Stimulated activated CD8-positive, alpha-beta memory T cell treated with anti-CD3 and anti-CD28 coated beads, Interleukin-4, amount 100 ng/mL, for 4 hours (primary cell): ENCODE measurements at places on chromosomes 5 and 9.

DNA sequence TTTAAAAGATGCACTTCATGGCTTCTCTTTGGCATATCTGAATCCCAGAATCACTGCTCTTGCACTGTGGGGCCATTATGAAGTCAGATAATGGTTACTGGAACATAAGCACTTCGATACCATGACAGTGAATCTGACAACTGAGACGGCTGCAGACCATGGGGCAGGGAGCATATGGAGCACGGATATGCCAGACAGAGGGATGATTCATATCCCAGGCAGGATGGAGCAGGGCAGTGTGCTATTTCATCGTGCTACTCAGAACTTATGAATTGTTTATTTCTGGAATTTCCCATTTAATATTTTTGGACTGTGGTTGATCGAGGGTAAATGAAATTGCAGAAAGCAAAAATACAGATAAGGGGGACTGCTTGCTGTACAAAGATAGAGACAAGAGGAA is 145.0 kb downstream of the EGFLAM start:
- DNase-seq = no peak

DNA sequence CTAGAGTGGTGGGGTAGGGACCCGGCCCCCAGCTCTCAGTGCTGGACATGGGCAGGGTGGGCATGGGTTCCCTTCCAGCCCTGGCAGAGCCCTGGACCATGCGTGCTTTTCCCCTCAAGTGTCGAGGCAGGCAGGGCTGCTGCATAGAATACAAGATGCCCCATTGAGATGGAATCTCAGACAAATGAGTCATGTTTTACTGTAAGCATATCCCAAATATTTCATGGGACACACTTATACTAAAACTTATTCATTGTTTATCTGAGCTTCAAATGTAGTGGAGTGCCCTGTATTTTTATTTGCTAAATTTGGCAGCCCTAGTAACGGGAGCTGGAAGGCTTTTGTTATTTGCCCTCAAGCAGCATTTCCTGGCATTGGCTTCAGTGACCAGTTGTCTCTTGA is 3.2 kb upstream of the RNU6ATAC start:
- DNase-seq = no peak

DNA sequence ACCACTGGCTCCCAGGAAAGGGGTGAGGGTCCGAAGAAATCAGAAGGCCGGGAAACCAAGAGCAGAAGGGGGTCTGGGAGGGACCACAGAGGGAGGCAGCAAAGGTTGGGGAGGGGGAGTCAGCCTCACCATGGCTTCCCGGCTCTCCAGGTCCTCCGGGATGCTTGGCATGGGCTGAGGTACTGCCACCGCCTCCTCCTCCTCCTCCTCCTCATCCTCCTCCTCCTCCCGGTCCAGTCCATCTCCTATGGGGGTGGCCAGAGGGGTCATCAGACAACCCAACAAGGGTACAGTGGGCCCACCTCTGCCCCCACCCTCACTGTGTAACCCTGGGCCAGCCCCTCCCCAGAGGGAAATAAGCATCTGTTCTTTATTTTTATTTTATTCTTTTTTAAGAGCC is 17.5 kb downstream of the GOLGA2 start:
- no peak for DNase-seq

DNA sequence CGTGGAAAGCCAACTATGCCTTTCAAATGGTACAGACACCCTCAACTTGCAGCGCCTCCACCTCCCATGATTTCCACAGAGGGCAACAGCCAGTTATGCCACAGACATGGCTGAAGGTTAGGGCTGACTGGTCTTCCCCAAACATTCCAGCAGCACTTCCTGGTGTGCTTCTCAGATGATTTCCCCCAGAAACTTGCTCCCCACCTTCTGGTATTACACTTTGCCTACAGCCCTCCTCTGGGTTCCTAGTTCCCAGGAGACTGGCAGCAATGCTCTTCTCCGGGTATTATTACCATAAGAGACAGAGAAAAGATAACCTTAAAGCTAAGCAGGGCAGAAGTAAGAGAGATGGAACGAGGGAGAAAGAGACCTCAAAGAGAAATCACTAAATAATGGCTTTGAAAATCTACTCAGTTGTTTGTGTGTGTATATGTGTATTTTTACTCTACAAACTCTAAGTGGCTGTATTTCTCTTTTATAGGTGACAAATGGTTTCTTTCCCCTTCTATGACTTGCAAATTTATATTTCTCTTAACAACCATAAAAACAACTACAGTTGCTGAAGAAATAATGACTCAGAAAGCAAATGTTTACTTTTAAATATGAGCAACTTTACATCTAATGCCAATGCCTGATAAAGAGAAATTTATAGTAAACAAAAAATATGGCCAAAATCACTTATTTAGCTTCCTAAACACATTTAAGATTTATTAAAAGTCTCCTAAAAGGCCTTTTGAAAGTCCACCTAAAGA is 133.8 kb downstream of the PDE4D start:
- DNase-seq = no peak

- DNase-seq = no peak
These were observed 54.0 kb upstream of the CNOT6 start for GRCh38 chr5:180439911-180440769.

DNA sequence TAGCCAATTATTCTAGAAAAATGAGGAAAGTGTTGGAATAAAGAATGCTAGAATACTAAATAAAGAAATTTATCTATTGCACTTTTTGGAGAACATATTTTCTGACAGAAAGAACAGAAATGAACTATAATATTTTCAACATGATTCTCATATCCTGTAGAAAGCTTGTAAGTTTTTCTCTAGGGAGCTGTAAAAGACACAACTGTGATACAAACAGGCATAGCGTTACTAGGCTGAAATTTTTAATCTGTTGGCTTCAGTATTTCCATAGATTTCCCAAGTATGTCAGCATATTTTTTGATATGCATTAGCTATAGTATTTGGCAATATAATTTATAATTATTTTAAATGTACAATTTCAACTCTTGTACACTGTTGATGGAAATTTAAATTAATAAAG is 31.3 kb downstream of the ANXA1 start:
- no peak for DNase-seq

- no peak for DNase-seq
These were observed 73.6 kb downstream of the MAST4 start for GRCh38 chr5:66669862-66670195.

DNA sequence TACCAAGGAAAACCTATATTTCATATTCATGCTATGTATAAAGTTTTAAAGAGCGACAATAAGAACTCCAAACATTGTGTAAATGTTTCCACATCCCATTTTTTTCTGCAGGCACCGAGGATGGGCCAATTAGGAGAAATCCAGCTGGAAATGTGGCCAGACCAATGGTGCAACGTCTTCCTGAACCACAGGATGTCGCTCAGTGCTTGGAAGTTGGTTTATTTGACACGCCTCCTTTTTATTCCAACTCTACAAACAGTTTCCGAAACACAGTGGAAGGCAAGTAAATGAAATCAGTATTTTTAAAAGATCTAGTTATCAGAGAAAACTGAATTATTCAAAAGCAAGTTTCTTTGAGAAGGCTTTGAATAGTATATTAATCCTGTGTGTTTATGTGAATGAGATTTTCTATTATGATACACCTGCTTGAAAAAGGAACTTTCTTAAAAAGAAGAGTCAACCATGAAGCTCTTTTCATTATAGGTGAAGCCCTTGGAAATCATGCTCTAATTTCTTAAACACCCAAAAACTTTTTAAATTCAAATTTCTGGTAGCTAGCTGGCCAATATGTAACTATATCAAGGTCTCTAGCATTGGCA is 9.1 kb downstream of the TYRP1 start:
- DNase-seq = no peak

DNA sequence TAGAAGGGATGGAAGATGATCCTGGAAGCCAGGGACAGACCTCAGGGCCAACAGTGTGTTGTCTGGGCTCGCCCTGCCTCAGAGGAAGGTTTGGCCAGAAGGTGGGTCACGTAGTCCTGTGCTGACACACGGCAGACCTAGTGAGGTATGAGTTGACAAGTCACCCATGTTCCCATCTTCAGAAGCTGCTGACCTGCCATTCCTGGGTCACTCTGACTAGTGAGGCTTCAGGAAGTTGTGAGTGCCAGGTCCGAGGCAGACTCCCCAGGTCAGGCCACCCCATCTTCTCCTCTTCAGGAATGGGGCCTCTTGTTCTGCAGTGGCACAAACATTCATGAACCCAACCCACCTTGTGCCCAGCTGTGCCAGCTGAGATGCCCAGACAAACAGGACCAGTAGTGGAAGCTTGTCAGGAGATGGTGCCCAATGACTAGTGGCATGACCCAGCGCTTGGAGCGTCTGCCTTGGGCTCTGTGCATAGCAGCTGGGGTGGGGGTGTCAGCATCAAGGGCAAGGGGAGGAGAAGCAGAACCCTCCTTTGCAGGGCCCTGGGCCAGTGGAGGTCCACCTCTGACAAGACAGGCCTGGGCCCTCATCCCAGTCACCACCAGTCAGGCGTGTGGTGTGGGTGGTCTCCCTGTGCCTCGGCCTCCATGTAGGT is 16.8 kb upstream of the ANGPTL2 start:
- no peak for DNase-seq

- no peak for DNase-seq
These were observed 8.7 kb downstream of the FAM193B start for GRCh38 chr5:177545487-177546257.

- no peak for DNase-seq
These were observed 9.9 kb downstream of the C9orf85 start for GRCh38 chr9:71921190-71921814.

- DNase-seq = no peak
These were observed 188.2 kb downstream of the SGCD start for GRCh38 chr5:156515121-156515520.

- no peak for DNase-seq
These were observed 910.0 kb upstream of the WWC1 start for GRCh38 chr5:167381457-167381856.
